Stimulated activated CD4-positive, alpha-beta T cell treated with anti-CD3 and anti-CD28 coated beads, TNF-alpha, amount 100 ng/mL, for 48 hours (primary cell): ENCODE measurements at places on chromosomes 4 and X.

GRCh38 chrX:30863974-30864373 is 25.1 kb downstream of the TAB3 start:
- DNase-seq, result no peak

GRCh38 chrX:69741721-69742120 is 125.8 kb downstream of the EDA start:
- no peak for DNase-seq

- DNase-seq, result no peak
Observed at GRCh38 chr4:183253451-183253850, 66.6 kb downstream of the CLDN22 start.

DNA sequence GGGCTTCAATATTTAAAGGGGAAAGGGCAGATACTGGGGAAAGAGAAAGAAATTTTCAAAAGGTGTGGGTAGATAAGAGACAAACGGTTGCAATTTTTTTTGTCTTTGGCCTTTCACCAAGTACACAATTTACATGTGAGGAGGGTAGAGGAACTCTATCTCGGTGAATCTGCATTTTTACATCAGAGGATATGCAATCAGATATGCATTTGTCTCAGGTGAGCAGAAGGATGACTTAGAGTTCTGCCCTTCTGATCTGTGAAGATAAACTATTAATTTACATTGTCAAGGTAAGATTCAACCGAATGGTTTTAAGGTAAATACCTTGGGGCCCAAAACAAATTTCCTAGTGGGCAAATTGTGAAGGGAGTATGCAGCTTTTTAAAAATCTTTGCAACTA is 169.9 kb downstream of the COX18 start:
- no peak for DNase-seq

DNA sequence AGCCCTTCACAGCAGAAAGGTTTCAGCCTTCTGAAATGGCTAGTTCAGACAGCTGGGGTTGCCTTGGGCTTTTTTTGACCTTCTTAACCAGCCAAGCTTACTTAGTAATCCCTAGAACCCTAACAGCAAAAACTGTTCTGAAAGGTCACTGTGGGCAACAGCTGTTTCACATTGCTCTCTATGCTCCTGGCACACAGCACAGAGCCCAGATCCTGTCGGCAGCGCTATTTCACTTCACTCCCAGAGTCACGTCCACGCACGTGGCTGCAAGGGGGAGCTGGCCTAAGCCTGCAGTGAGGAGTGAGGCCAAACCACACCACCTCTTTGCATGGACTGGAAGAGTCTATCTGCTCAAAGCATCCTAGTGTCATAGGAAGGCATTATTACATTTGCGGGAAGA is 32.0 kb upstream of the STS start:
- DNase-seq, result no peak

DNA sequence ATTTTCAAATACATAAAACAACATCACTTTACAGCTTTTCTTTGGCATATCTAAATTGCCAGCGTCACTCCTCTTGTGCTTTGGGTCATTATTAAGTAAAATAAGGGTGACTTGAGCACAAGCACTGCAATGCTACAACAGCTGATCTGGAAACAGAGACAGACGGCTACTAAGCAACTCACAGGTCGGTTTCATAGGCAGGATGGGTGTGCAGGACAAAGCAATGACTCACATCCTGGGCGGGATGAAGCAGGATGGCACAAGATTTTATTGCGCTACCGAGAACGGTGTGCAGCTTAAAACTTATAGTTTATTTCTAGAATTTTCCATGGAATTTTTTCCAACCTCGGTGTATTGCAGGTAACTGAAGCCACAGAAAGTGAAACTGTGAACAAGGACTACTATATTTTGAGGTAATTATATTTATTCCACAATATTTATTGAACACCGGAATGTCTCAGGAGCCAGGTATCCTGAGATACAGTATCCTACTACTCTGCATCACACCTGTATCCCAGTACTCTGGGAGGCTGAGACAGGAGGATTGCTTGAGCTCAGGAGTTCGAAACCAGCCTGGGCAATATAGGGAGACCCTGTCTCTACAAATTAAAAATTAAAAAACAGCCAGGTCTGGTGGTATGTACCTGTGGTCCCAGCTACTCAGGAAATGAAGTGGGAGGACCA is 215.5 kb downstream of the APBB2 start:
- no peak for DNase-seq

- no peak for DNase-seq
Observed at GRCh38 chrX:124145749-124146148, 184.2 kb downstream of the STAG2 start.

DNA sequence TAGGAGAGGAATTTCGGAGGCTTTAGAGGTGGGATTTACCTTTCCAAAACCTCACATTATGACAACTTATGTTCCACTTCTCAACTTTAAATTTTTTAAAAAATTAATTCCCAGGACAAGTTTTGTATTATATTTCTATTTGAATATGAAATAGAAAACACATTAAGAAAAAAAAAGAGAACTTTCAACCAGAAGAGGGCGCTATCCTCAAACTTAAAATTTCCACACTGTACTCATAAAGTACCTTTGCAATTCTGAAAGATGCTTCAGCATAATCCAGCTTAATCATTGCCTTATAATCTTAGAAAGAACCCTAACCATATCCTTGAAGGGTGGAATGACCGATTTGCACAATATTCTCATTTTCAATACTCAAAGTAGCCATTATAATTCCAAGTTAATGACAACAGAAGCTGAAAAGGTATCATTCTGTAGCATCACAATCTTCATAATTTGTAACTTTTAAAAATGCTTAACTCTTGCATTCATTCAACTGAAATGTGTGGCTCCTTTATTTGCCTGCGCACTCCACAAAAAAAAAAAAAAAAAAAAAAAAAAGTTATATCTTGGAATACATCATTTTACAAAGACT is 158.0 kb downstream of the KCNIP4 start:
- DNase-seq, result no peak

GRCh38 chrX:9355739-9356138 is 109.1 kb upstream of the TBL1X start:
- no peak for DNase-seq

DNA sequence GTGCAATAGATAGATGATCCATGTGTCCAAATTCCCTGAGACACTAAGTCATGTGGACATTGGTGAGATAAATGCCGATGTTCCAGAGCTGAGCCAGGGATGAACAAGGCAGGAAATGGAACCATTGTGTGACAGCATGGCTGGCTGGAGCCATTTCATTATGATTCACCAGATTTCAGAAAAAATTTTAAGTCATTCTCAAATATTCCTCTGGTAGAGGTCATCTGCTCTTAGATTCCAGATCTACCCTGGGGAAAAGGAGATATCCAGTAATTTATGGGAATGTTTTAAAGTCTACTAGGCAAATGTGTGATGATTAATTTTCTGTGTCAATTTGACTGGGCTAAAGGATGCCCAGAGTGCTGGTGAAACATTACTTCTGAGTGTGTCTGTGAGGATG is 287.3 kb downstream of the STK32B start:
- DNase-seq, result no peak

GRCh38 chr4:113563691-113564378 is 197.7 kb downstream of the CAMK2D start:
- no peak for DNase-seq
